ENCODE measurements at places on chromosomes 11 and 22.

- DNase-seq: no peak
Observed at GRCh38 chr11:110712659-110713448, 617 bp upstream of the ARHGAP20 start.

DNA sequence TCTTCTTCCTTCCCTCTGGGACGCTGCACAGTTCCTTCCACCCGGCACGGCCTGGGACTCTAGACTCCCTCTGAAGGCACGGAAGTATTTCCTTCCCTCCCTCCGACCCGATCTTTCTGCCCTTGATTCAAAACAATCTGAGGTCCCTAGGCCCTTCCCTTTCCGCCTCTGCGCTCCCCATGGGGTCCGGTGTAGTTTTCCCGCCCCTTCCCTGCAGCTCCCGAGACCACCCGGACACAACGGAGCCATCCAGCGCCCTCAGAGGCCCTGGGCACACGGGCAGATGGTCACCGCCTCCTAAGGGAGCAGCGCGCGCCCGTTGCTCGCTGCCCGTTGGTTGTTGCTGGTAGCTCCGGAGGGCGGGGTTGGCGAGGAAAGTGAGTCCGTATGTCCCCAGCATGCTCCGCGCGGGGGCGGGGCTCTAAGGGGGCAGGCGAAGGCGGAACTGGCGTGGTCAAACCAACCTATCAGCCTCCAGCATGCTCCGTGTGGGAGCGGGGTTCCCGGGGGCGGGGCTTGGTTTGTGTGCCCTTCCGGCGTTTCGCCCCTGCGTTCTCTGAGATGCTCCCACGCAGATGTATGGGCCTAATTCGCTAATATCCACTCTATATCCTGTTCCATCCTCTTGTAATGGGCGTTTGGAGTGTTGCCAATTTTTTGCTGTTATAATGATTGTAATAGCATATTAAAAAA is 19.6 kb downstream of the MIF start:
- DNase-seq: peak; percentile 95

- DNase-seq: no peak
Observed at GRCh38 chr11:122334546-122335339, 218.7 kb upstream of the BLID start.

- DNase-seq: no peak
Observed at GRCh38 chr11:8779107-8779506, 96.5 kb downstream of the RPL27A start.

DNA sequence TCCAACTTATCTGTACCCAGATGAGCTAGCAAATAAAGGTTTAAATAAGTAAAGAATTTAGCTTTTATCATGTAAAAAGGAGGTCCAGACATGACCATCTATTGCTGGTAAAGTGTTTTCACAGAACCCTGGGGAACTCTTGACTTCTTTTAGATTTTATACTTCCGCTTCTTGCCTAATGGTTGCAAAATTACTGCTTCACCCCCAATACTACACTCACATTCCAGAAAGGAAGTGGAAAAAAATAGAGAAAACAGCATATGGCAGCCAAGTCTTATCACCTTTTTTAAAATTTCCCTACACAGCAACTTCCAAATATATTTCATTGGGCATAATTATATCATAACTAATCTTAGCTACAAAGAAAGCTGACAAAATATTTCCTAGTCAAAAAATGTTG is 12.1 kb downstream of the BBOX1 start:
- DNase-seq: no peak

- no peak for DNase-seq
Observed at GRCh38 chr22:24322522-24322921, 51.9 kb downstream of the SPECC1L start.

DNA sequence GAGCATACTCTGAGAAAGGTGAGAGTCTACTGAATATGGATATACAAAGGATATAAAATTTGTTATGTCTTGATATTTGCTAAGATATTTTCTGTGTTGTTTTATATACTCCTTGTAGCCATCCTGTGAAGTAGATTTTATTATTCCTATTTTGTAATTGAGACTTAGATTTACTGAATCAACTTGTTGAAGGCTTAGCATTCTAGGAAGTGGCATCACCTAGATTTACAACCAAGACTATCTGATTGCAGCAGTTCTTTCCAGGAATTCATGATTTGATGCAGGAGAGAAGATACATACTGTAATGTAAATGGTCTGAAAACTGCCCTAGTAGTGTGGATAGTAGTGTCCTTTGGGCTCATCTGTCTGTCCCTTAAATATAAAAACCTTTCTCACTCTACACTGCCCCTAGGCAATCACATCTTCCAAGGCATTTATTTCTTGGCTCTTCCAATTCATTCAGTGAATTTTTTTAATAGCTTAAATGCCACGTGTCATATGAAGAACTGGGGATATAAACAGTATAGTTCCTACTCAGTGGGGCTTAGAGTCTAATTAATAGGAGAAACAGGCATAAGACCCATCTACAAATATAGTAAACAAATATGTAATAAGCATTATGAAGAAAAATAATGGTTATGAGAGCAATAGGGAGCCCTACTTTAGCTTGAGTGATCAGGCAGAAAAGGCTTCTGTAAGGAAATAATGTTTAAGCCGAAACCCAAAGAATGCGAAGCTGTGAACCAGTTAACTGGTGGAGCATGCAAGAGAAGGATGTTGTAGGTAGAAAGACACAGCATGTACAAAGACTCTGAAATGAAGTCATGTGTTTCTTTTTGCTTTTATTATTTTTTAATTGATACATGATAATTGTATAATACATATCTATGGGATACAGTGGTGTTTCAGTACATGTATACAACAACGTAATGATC is 13.6 kb downstream of the IPO7 start:
- no peak for DNase-seq

GRCh38 chr11:134332189-134332631 is 422 bp downstream of the GLB1L2 start:
- no peak for DNase-seq

GRCh38 chr11:106327637-106328036 is 250.2 kb downstream of the AASDHPPT start:
- no peak for DNase-seq

DNA sequence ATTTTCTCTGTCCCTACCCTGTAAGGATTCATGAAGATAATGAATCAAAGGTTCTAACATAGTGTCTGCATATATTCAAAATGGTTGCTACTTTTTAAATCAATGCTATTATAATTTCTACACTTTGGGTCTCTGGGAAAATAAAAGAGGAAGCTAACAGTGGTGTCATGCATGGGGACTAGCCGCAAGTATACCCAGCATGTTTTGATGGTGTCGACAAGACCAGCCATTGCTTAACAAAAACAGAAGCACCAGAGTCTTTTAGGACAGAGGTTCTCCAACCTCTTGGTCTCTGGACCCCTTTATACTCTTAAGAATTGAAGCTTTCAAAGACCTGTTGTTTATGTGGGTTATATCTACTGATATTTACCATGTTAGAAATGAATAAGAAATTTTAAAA is 37.8 kb downstream of the RNF141 start:
- no peak for DNase-seq

DNA sequence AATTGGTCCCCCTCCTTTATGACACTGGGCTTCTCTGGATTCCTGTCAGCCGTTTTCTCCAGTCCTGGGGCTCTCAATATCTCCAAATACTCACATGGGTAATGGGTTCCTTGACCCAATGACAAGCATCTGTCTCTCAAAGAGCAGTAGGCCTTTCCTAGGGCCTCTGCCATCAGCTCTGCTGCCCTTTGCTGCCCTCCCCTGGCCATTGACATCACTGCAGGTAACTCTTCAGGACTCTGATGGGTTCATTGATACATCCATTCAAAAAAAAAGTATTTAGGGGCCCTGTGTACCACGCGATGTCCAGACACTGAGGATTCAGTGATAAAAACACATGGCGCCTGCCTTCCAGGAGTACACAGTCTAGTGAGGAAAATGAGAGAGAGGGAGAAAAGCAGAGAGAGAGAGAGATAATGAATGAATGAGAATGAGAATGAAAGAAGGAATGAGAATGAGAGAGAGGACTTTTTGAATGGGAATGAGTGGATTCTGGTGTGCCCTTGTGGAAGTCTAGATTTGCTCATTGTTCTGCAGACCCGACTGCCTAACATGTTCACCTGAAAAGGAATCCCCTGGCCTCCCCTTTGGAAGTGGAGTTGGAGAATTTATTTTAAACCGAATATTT is 42.6 kb upstream of the OLFML1 start:
- DNase-seq: peak; percentile 52

DNA sequence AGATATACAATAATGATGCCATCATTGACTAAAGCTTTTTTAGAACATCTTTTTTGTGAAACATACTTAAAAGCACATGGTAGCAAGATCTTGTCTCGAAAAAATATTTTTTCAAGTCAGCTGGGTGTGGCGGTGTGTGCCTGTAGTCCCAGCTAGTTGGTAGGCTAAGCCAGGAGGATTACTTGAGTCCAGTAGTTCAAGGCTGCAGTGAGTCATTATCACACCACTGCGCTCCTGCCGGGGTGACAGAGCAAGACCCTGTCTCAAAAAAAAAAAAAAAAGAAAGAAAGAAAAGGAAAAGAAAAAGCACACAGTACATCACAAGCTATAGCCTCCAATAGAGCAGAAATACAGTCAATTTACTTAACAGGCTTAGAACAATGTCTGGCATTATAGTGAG is 37.0 kb downstream of the ENTHD1 start:
- DNase-seq: no peak

- no peak for DNase-seq
Observed at GRCh38 chr11:74320538-74320937, 9.1 kb upstream of the P4HA3 start.

DNA sequence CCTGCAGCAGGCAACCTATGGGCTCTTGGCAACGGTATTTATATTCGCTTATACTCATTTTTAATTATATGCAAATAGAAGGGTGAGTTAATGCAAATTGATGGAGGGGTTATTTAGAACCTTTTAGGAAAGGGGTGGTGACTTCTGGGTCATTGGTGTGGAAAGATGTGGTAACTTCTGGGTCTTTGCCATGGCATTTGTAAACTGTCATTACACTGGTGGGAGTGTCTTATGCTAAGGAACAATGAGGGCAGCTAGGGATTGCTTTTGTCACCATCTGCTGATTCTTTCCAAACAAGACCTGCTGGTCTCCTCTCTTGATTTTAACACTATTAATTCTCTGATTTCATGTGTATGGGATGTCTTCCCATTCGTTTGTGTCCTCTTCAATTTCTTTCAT is 11.7 kb upstream of the KAT5 start:
- DNase-seq: no peak

DNA sequence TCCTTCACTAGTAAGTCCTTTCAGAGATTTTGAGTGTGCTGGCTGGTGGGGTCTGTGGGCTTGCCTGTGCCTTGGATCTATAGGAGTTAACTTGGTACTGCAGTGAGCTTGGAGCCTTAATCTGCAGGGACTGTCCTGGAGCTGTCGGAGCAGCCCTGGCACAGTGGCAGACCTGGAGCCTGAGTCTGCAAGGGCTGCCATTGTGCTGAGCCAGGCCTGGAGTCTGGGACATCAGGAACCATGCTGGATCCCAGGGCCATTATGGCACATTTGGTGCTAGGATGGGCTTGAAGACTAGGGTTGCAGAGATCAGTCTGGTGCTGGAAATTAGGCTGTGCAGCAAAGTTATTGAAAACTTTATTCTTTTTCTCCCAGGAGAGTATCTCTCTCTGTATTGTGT is 665.4 kb downstream of the METTL15 start:
- DNase-seq: no peak

- DNase-seq: no peak
Observed at GRCh38 chr22:46587061-46587460, 33.1 kb upstream of the GRAMD4 start.

DNA sequence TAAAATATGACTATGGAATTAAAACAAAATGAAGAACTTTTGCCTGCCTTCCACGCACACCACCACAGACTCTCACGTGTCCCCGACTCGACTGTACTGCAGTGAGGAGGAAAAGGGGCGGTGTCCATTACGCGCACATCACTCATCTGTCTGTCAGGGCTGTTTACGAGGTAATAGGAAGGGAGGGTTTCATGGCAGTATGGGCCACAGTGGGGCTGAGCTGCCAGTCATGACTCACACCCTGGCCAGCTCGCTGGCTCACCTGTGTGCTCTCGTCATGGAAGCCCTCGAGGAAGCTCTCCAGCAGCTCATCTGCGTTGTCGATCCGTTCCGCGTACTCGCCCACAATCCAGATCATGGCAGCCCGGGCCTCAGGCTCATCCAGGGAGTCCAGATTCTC is 33.5 kb upstream of the RASL10A start:
- DNase-seq: no peak

DNA sequence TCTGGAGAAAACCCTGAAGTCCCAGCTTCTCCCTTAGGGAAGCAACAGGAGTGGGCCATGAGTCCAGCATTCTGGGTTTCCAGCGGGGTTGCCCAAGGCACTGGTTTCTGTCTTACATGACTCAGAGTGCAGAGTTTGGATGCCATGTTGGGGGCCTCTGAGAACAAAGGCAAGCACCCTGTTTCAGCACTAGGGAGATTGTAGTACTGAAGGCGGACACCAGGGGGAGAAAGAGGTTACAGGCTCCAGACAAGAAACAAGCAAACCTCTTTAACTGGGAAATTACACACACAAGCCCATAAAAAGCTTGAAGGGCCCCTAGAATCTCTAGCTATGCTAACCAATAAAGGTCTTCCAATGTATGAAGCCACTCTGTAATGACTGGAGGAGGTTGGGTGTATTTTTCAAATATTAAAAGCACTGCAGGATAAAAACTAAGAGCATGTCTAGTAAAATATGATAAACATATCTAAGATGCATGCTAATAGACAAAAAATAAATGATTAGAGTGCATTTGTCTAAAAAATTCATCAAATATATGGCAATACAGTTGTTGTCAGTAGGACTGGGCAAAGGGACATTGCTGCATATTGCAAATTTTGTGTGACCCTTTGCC is 7.1 kb downstream of the MS4A6E start:
- peak; percentile 34 for DNase-seq

DNA sequence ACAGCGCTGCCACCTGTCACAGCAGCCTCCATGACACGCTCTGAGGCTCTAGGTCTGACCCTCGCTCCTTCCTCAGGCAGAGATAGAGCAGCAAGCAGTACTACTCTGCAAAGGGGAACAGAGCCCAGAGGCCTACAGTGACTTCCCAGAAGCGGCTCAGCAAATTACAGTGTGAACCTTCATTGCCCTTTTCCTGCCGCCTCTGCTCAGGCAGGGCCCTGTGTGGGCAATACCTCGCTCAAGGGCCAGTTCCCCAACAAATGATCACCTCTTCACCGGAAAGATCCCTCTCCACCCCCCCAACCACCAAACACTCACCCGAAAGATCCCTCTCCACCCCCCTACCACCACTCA is 12.3 kb downstream of the KIAA0930 start:
- no peak for DNase-seq

GRCh38 chr11:86934926-86935579 is 20.1 kb downstream of the FZD4 start:
- no peak for DNase-seq

GRCh38 chr11:9774591-9775397 is 110.9 kb downstream of the SWAP70 start:
- no peak for DNase-seq

- DNase-seq: no peak
Observed at GRCh38 chr11:57652662-57653061, 3.0 kb upstream of the YPEL4 start.
